ENCODE measurements at places on chromosomes 2 and 18. TPM values are rescaled to one million over a fixed set of nuclear protein-coding genes. Genes with fewer than 3 reads are reported as not detected.
A peak's percentile ranks its signal among the peaks of the same experiment; 100 is the strongest.

DNA sequence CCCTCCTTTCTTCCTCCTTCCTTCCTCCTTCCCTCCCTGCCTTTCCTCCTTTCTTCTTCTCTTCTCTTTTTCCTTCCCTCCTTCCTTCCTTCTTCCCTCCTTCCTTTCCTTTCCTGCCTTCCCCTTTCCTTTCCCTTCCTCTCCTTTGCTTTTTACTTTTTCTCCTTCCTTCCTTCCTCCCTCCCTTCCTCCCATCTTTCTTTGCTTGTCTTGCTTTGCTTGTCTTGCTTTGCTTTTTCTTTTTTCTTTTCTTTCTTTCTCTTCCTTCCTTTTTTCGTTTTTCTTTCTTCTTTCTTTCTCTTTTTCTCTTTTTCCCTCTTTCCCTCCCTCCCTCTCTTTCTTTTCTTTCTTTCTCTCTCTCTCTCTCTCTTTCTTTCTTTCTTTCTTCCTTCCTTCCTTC lies 113.0 kb downstream of the NYAP2 start:
- H3K4me3 ChIP-seq: no peak overlapping the region
- no peaks in the 10 kb centered on the region for H3K36me3 ChIP-seq
- DNase-seq: no peak
- no peaks in the 10 kb centered on the region for H3K27me3 ChIP-seq
- H3K27ac ChIP-seq: no peak overlapping the region

- H3K36me3 ChIP-seq: no peaks in the 10 kb centered on the region
- no peaks in the 10 kb centered on the region for H3K4me1 ChIP-seq
- no peak overlapping the region for H3K27ac ChIP-seq
- DNase-seq: no peak
Observed at GRCh38 chr2:210189452-210190138, 18.4 kb upstream of the KANSL1L start.

DNA sequence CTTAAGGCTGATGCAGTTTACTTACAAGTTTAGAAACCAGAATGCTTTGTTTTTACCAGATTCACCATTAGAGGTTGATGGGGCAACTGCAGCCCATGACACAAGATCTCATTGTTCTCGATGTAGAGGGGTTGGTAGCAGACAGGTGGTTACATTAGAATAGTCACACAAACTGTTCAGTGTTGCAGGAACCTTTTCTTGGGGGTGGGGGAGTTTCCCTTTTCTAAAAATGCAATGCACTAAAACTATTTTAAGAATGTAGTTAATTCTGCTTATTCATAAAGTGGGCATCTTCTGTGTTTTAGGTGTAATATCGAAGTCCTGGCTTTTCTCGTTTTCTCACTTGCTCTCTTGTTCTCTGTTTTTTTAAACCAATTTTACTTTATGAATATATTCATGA lies 99.4 kb upstream of the IL1R2 start:
- H3K4me3 ChIP-seq: no peak overlapping the region
- H3K36me3 ChIP-seq: peaks cover 30% of the 10 kb centered on the region
- H3K27ac ChIP-seq: no peak overlapping the region
- H3K27me3 ChIP-seq: no peaks in the 10 kb centered on the region
- DNase-seq: no peak
- H3K4me1 ChIP-seq: no peaks in the 10 kb centered on the region

DNA sequence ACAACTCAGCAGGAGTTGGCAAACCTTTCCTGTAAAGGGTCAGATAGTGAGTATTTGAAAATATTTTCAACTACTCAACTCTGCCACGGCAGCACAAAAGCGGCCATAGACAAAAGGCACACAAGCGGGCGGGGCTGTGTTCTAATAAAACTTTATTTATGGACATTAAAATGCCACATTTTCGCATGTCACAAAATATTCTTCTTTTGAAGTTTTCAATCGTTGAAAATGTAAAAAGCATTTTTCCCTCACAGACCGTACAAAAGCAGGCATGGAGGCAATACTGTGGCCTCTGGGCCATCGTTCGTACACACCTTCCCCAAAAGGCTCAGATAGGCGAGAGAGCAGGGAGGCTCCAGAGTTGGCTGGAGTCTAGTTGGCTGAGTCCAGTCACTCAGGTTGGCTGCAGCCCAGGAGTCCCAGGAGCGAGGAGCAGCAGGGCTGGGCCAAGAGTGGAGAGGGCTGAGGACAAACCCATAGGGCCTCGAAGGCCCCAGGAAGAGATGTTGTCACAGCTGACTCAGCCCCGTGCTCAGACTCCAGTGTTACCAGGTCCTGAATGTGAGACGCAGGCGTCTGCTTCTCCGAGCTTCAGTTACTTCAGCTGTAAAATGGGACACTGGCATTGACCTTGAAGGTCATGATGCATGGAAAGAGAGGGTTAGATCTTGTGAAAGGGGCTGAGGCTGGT lies 42.5 kb downstream of the SDC1 start:
- H3K27me3 ChIP-seq: no peaks in the 10 kb centered on the region
- DNase-seq: no peak
- no peak overlapping the region for H3K27ac ChIP-seq
- H3K36me3 ChIP-seq: no peaks in the 10 kb centered on the region
- H3K4me3 ChIP-seq: no peak overlapping the region

DNA sequence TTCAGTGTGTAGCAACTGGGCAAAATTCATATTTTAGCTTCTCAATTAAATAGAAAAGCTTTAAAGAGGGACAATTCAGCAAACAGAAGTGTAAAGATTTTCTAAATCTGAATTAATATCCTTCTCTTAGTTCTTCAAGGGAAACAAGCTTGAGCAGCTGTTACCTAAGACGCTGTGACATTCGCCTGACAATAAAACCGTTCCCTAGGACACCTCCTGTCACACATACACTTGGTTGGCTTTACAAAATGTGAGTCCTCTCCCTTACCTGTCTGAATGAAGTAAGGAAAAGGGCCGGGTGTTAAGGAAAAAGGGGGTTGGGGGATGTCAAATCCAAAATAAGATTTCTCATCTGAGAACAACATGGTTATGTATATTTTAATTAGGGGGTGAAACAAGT lies 2.1 kb downstream of the SERTAD2 start:
- H3K27me3 ChIP-seq: no peaks in the 10 kb centered on the region
- no peaks in the 10 kb centered on the region for H3K36me3 ChIP-seq
- peak overlapping the region; percentile 96 for H3K27ac ChIP-seq
- H3K4me1 ChIP-seq: peaks cover 56% of the 10 kb centered on the region
- DNase-seq: no peak

Gene ASB18
- not detected for total RNA-seq

Gene LYG1
- total RNA-seq: not detected

Gene ABHD1
- 2.3 TPM for total RNA-seq

Measured in gastrocnemius medialis (tissue), 4 donors.